ENCODE measurements at places on chromosomes 2 and 18.
A peak's percentile ranks its signal among the peaks of the same experiment; 100 is the strongest.

DNA sequence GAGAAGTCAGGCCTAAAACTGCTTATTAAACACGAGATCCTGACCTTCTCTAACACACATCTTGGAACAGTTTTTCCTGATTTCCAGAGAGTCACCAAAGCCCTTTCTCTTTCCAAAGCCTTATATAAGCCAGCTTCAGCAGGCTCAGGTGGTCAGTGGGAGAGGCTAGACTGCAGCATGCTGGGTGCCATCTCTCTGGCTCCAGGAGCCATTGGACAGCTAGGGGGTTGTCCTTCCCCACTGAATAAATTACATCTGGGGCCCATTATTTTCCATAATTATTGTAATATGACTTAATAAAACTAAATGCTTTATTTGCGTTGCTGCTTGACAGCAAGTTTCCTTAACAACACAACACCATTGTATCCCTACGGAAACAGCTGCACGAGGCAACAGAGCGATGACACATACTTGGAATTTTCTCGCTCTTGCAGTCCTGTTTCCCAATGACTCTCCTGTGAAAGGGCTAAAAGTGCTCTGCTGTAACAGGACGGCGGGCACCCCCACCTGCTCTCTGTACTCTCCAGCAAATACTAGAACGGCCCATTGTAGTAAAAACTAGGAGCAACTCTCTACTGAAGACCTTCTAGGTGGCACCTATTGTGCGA, 160.6 kb downstream of the RNF144A start:
- no peaks in the 10 kb centered on the region for H3K4me1 ChIP-seq
- no peak for DNase-seq
- H3K4me3 ChIP-seq, result no peak overlapping the region

DNA sequence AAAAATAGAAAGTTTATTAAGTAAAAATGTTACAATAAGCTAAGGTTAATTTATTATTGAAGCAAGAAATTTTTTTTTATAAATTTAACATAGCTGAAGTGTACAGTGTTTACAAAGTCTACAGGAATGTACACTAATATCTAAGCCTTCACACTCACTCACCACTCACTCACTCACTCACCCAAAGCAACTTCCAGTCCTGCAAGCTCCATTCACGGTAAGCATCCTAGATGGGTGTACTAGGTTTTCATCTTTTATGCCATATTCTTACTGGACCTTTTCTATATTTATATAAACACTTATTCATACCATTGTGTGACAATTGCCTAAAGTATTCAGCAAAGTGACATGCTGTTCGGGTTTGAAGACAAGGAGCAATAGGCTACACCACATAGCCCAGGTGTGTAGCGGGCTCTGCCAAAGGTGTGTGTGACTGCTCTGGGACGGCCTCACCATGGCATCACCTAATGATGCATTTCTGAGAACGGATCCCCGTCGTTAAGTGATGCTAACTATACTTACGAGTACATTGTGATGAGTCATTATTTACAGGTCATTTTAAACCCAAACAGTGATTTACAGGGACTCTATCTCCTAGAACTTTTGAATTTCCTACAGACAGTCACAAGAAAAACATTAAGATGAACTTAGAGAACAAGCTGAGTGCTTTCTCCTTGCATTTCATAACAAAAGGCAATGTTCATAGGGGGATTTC, 76.3 kb upstream of the ID2 start:
- H3K4me3 ChIP-seq, result no peak overlapping the region
- DNase-seq, result no peak
- H3K27me3 ChIP-seq, result no peaks in the 10 kb centered on the region

DNA sequence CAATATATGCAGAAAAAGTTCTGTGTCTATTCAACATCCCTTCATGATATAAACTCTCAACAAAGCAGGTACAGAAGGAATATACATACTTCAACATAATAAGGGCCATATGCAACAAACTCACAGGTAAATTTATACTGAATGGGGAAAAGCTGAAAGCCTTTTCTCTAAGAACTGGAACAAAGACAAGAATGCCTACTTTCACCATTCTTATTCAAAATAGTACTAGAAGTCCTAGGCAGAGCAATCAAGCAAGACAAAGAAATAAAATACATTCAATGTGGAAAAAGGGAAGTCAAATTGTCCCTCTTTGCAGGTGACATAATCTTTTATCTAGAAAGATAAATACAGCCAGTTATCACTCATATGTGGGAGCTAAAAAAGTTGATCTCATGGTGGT, 116.3 kb downstream of the ACVR1 start:
- H3K27ac ChIP-seq, result no peak overlapping the region
- H3K36me3 ChIP-seq, result no peaks in the 10 kb centered on the region
- no peaks in the 10 kb centered on the region for H3K27me3 ChIP-seq
- H3K4me3 ChIP-seq, result peak overlapping the region; percentile 13
- no peak for DNase-seq

DNA sequence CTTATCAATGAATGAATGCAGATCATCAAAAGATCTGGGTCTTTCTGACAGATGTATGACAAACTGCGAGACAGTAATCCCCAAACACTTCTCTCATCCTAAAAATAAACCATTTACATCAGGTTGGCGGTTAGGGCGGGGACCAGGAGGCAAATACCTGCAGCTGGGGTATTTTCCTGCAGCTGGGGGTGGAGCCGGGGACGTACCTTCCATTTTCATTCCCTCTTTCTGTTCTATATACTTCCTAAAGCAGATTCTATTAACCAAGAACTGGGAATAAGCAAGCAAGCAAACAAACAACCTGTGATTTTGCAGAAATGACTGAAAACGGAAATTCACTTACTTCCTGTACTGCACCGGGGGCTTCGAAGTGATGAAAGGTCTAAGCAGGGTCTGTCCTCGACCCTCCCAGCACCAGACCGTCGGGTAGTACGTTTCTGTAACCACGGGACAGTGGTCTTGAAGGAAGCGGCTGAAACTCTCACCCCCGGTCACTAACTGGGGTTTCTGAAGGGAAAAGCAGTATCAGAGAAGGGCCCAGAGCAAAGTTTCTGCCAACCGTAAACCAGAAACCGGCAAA, 1.2 kb downstream of the ABHD3 start:
- H3K27me3 ChIP-seq, result no peaks in the 10 kb centered on the region
- no peaks in the 10 kb centered on the region for H3K4me1 ChIP-seq
- peaks cover 9% of the 10 kb centered on the region for H3K36me3 ChIP-seq
- no peak for DNase-seq
- peak overlapping the region; percentile 79 for H3K4me3 ChIP-seq

- no peak overlapping the region for H3K27ac ChIP-seq
- no peak for DNase-seq
- H3K36me3 ChIP-seq, result no peaks in the 10 kb centered on the region
- no peaks in the 10 kb centered on the region for H3K27me3 ChIP-seq
Measured at GRCh38 chr18:53033128-53033527, 693.1 kb downstream of the DCC start.

DNA sequence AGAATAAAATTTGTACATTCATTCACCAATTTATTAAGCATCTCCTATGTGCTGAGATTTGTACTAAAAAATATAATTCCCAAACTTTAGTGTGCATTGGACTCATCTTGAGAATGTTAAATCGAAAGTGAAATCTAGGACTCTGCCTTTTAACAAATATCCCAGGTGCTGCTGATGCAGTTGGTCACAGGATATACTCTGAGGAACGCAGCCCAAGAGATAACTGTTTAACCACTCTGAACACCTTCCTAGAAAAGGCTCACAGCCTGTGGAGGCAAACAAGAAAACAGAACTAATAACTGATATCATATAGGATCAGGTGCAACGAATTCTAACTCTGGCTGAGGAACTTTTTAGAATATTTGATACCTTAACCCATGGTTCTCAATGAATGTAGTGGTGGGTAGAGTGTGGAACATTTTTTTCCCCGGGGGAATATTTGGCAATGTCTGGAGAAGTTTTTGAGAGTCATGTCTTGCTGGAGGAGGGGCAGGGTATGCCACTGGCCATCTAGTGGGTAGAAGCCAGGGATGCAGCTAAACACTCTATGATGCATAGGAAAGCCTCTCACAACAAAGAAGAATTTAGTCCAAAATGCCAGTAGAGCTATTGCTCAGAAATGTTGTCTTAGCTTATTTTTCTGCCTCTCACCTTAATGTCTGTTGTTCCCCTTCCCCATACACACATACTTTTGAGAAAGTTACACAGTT, 96.5 kb downstream of the EHBP1 start:
- no peak for DNase-seq
- H3K4me3 ChIP-seq, result no peak overlapping the region
- no peaks in the 10 kb centered on the region for H3K36me3 ChIP-seq

DNA sequence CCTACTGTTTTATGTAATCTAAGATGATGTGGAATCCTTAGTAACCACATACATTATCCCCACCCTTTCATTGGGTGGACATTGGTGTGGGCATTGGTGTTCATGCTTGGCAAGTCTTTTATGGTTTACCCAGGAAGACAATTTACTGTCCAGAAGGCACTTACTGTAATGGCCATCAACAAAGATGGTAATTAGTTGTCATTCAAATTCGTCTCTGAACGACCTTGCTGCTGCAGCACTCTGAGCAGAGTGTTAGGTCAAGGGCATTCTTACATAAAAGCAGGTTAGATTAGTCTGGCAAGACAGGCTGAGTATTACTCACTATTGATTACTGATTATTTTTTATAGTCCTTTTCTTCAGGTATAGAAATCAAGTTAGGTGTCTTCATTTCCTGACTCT, 447.9 kb downstream of the XIRP2 start:
- DNase-seq, result no peak
- no peaks in the 10 kb centered on the region for H3K27me3 ChIP-seq
- H3K4me3 ChIP-seq, result no peak overlapping the region
- H3K27ac ChIP-seq, result no peak overlapping the region
- no peaks in the 10 kb centered on the region for H3K36me3 ChIP-seq

DNA sequence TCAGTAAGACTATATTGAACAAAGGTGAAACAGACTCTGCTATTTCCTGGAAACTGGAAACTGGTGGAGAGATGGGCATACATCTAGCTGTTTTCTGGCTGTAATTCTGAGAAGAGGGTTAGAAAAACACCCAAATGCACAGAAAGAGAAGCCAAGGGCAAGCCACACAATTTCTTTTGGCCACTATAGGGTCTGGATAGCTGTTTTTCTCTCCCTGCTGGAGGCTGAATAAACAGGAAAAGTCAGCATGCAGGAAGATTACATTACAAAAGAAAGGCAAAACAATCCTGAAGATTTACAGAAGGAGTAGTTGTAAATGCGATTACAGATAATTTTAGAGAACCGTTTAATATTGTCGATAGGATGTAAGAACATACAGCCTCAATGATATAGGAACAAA, 186.2 kb upstream of the REG3G start:
- no peaks in the 10 kb centered on the region for H3K36me3 ChIP-seq
- H3K27me3 ChIP-seq, result peaks cover 4% of the 10 kb centered on the region
- DNase-seq, result no peak
- H3K4me1 ChIP-seq, result no peaks in the 10 kb centered on the region

Measured in H1 (cell line).